ENCODE measurements at places on chromosomes 3 and 15.

GRCh38 chr15:64037116-64037515 is 9.2 kb downstream of the DAPK2 start:
- DNase-seq, result no peak

GRCh38 chr15:41932511-41933289 is 38.8 kb upstream of the SPTBN5 start:
- DNase-seq, result no peak

- DNase-seq, result no peak
Measured at GRCh38 chr3:175940881-175941280, 1081.7 kb downstream of the NAALADL2 start.

GRCh38 chr3:50160561-50160983 is 5.4 kb downstream of the SEMA3F start:
- DNase-seq, result no peak

- DNase-seq, result no peak
Measured at GRCh38 chr3:114622001-114622400, 328.2 kb downstream of the TIGIT start.

DNA sequence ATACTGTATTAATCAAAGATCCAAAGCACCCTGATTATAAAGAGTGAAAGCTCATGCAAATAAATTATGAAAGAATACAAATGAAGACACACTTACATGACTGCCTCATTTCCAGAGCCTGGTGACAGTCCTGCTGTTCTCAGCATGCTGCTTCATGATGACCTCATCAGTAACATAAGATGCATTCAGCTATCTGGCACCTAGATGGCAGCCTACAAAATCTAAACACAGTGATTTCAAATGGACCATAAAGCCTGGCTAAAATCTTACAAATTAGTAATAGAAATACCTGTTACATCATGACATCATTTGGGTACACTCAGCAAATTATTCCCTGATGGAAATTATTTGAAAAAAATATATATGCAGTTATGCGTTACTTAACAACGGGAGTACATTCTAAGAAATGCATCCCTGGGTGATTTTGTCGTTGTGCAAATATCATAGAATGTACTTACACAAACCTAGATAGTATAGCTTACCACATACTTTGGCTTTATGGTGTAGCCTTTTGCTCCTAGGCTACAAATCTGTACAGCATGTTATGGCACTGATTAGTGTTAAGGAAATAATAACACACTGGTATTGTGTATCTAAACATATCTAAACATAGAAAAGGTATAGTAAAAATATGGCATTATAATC is 207.2 kb downstream of the EPHA3 start:
- DNase-seq, result peak; percentile 7

- no peak for DNase-seq
Measured at GRCh38 chr3:54120657-54121413, 1.5 kb upstream of the CACNA2D3 start.

DNA sequence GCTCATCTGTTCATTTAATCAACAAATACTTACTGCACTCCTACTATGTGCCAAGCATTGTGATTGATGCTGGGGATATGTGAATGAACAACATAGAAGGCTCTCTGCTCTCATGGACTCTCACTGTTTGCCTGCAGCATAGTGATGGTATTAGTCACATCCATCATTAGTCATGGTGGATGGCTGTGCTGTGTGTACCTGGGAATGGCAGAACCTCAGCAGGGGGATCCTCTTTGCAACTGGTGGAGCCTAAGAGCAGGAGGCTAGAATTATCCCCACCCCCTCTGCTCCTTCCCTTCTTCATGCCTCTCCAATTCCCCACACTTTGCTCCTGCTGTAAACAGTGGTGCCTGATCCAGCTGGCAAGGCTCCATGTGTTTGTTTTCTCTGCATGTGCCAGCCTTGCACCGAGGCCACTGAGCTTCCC is 20.5 kb downstream of the BOC start:
- peak; percentile 76 for DNase-seq

GRCh38 chr15:63264688-63265293 is 12.6 kb upstream of the APH1B start:
- peak; percentile 93 for DNase-seq

- DNase-seq, result no peak
Measured at GRCh38 chr3:69441732-69442131, 55.8 kb upstream of the FRMD4B start.

GRCh38 chr3:126680667-126681055 is 23.4 kb upstream of the CHCHD6 start:
- DNase-seq, result no peak

DNA sequence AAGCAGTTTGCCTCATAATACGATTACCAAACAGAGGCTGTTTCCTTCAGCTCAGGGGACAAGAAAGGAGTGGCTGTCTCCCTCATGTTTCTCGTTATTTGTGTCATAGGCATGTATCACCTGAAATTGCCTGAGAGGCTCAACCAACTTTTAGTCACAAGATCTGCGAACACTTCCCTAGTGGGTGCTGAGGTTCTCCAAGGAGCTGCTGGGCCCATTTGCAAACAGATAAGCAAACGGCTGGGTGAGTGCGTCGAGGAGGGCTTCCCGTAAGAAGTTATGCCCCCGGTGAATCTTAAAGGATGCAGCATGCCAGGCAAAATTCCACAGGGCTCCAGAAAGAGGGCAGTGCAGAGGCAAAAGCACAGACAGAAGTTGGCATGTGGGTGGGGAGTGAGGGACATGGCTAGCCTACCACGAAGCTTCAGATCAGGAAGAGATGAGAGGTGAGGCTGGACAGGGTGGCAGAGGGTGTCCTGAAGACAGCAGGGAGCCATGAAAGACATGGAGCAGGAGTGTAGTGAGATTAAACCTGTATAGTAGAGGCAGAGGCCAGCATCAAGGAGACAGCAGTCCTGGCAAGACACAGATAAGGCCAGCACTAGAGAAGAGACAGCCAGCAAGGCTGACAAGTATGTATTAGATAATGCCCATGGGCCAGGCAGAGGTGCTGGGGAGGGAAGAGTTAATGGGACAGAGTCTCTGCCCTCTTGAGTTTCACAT is 4.0 kb upstream of the GP9 start:
- DNase-seq, result no peak

- no peak for DNase-seq
Measured at GRCh38 chr3:139286241-139286640, 57.6 kb upstream of the MRPS22 start.

GRCh38 chr3:101865751-101866509 is 16.6 kb downstream of the NFKBIZ start:
- no peak for DNase-seq

DNA sequence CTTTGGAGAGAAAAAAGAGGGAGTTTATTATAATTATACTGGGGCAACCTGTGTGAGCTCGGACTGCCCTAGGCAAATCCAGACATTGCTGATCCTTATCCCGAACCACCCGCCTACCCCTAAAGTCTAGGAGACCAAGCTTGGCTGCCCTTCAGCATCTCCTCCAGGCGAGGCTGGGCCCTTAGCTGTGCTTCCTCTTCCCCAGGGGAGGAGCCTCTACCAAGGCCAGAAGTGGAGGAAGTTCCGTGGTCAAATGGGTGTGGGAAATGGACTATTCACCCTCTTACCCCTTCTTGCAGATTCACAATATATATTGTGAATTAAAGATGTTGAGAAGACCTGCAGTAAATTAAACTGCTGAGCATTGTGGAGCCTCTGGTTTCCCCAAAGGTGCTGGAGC is 158.3 kb upstream of the HES1 start:
- no peak for DNase-seq

GRCh38 chr15:90030376-90030775 is 29.3 kb downstream of the ZNF710 start:
- DNase-seq, result no peak

- DNase-seq, result no peak
Measured at GRCh38 chr15:70385052-70385451, 287.3 kb upstream of the TLE3 start.

GRCh38 chr3:30620402-30621360 is 14.3 kb downstream of the TGFBR2 start:
- no peak for DNase-seq

GRCh38 chr15:89114990-89115389 is 26.7 kb downstream of the ABHD2 start:
- peak; percentile 51 for DNase-seq

GRCh38 chr3:60948488-60948887 is 302.8 kb downstream of the FHIT start:
- DNase-seq, result peak; percentile 9

- no peak for DNase-seq
Measured at GRCh38 chr3:177525987-177526712, 328.9 kb upstream of the TBL1XR1 start.

GRCh38 chr3:134722969-134723368 is 72.1 kb upstream of the EPHB1 start:
- DNase-seq, result no peak

GRCh38 chr15:62277816-62278394 is 112.8 kb upstream of the C2CD4B start:
- DNase-seq, result no peak

- DNase-seq, result no peak
Measured at GRCh38 chr3:78754066-78754743, 1013.6 kb downstream of the ROBO1 start.

- no peak for DNase-seq
Measured at GRCh38 chr3:74693696-74694393, 79.4 kb upstream of the CNTN3 start.

DNA sequence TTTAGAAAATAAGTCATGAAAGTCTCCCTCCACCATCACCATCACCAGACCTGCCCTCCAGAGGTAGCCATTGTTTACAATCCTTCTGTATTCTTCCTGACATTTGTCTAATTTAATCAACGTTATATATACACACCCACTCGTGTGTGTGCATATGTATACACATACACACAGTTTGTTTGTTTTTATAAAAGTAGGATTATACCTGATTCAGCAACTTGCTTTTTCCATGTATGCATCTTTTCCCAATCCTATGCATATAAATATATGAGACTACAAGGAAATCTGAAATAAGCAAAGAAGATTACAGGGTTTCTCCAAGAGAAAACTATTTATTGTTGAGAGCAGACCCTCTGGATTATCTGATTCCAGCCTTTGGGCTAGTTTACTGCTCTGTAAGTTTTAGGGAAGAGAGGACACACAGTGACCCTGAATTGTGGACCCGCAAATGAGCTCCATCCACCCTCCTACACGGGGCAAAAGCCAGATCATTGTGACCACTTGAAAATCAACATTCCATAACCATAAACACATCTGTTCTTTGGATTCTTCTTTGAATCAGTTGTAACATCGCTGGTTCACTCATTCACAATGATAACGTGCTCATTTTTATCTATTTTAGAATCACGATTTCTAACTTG is 104.3 kb downstream of the CPN2 start:
- DNase-seq, result no peak

DNA sequence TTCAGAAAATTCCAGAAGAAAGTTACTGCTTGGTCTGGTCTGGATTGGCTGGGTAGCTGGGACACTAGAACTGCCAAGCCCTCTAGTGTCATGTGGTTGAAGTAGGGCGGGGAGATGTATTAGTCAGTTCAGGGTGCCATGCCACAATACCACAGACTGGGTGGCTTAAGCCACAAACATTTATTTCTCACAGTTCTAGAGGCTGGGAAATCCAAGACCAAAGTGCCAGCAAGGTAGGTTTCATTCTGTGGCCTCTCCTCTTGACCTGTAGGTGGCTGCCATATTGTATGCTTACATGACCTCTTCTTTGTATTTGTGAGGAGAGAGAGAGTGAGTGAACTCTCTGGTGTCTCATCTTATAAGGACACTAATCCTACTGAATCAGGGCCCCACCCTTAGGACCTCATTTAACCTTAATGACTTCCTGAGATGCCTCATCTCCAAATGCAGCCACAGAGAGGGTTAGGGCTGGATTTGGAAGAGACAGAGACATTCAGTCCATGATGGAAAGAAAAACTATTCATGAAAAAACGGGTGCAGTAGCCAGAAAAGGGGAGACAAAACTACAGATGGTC is 18.1 kb upstream of the ZSCAN2 start:
- no peak for DNase-seq

- no peak for DNase-seq
Measured at GRCh38 chr3:143167969-143168854, 48.6 kb downstream of the CHST2 start.

- no peak for DNase-seq
Measured at GRCh38 chr3:36196058-36196457, 184.2 kb upstream of the STAC start.

DNA sequence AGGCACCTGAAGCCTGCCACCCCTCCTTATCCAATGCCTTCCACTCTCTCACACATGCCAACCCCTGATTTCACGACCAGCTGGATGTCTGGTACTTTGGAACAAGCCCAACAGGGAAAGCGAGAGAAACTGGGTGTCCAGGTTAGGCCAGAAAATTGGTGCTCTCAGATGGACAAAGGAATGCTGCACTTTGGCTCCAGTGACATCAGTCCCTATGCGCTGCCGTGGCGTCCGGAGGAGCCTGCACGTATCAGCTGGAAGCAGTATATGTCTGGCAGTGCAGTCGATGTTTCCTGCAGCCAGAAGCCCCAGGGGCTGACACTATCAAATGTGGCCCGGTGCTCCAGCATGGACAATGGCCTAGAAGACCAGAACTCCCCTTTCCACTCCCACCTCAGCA is 45.2 kb downstream of the CDAN1 start:
- DNase-seq, result no peak

- peak; percentile 61 for DNase-seq
Measured at GRCh38 chr15:92811148-92811913, 88.8 kb upstream of the CHD2 start.

GRCh38 chr3:26108846-26109489 is 319.1 kb downstream of the OXSM start:
- DNase-seq, result no peak

DNA sequence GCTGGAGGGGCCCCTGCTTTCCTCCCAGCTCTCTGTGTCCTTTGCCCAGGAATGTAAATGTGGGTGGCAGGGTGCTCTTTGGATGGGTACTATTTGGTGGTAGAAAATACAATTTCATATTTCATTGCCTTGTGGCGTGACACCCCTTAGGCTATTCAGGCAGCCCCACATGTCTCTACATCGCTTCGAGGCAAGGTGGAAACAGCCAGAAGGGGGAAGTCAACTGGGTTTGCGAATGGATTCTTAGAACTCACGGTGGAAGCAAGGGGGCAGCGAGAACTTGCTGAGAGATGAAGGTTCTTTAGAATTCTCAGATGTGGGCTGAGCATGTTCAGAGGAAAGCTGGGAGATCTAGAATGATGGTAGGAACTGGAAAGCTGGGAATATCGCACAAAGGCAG is 25.3 kb downstream of the PLA2G4D start:
- DNase-seq, result no peak

DNA sequence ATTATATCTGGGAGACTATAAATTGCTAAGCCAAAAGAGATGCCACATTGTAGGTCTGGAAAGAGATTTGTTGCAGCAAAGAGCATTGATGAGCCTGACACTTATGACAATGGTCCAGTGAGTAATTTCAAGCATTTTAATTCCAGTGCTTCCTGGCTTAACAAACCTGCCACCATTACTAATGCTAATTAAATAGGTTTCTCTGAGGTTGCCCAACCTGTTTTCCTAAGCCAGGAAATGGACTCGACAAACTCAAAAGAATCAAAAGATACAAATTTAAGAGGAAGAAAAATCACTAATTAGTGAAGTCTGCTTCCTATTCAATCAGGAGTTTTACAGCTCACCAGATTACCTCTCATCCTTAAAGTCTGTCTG is 36.7 kb upstream of the CTDSPL start:
- DNase-seq, result no peak

GRCh38 chr3:67376416-67376815 is 278.0 kb downstream of the SUCLG2 start:
- DNase-seq, result no peak

GRCh38 chr3:148833223-148833622 is 5.6 kb downstream of the CPB1 start:
- no peak for DNase-seq

GRCh38 chr15:92963794-92964193 is 63.7 kb downstream of the CHD2 start:
- no peak for DNase-seq
